ENCODE measurements at places on chromosomes 1 and 21.
A peak's percentile ranks its signal among the peaks of the same experiment; 100 is the strongest.

DNA sequence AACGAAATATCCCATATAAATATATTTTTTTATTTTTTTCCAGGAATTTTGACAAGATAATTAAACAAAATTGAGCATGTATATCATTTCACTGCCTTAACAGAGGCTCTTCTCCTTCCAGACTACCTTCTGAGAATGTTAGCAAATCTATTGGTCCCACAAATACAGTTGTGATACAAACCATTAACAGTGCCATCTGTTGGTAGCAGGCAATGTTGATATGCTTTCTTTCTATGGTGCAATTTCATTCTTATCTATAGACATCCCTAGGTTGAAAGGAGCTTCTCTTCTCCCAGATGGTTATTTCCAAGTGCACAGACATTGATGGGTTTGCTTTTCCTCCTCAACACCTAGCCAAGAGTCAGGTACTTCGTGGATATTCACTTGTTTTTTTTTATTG, 303.6 kb downstream of the USH2A start:
- no peak for DNase-seq

GRCh38 chr1:44807364-44808062, 362 bp upstream of the DYNLT4 start:
- peak; percentile 100 for DNase-seq

DNA sequence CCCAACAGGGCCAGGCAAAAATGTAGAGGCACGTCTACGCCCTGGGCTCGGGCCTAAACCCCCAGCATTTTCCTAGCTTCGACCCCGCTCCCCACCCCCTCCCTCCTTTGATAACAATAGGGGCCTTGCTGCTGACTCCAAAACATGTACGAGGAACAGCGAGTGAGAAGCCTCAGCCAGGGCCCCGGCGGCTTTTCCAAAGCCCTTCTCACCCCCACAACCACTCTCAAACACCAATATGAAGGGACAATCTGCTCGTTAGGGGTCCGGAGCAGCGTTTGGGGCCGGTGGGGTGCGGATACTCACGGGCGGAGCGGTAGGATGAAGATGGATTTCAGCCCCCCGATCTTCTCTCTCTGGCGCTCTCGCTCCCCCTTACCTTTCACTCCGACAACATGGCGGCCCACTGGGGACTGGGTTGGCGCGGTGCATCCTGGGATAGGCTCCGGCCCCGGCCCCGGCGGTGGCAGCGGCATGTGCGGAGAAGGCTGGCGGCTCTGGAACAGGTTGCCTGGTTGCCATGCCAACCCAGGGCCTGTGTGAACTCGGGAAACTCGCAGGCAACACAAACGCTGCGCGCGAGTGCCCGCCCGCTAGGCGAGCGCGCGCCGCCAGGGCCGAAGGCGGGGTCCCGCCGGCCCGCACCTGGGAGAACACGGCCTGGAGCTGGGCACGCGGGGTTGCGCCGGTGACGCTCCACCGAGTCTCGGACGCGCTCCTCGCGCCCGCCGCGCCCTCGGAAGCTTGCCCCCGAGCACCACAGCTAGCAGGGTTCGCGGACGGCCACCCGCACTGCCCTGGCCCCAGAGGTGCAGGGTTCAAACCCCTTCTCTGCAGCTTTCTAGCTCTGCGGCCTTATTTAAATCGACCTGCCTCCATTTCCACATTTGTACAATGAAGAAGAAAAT, at the start of gene PUM1:
Gene PUM1 (minus strand): TSS at position 408 of the 908 bp plus-strand sequence. CDS start 6,151 bp downstream, outside the sequence.
- DNase-seq = peak; percentile 95

DNA sequence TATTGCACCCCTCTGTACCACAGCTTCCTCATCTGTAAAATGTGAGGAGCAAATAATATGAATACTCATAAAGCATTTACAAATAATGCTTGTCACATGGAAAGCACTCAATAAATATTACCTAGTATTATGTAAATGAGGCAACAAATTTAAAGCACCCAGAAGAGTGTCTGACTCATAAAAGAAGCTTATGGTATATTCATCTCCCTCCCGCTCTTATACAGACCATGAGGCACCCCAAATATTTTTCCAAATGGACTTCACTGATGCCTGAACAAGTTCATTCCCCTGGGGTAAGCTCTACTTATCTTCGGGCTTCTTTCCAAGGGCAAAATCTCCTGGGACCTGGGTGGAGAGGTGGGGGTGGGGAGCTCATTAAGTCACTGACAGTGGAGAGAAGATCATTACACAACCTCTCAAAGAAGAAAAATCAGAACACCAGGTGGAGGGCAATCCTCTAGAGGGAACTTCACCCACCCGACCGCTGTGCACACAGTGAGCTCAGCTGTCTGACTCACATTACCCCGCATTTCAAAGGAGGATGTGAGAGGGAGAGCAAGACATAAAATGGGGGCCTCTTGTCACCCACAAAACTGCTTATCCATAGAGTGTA, 166.2 kb downstream of the ASTN1 start:
- DNase-seq = no peak

- no peak for DNase-seq
Measured at GRCh38 chr21:32279377-32279680, 480 bp upstream of the MIS18A start.

DNA sequence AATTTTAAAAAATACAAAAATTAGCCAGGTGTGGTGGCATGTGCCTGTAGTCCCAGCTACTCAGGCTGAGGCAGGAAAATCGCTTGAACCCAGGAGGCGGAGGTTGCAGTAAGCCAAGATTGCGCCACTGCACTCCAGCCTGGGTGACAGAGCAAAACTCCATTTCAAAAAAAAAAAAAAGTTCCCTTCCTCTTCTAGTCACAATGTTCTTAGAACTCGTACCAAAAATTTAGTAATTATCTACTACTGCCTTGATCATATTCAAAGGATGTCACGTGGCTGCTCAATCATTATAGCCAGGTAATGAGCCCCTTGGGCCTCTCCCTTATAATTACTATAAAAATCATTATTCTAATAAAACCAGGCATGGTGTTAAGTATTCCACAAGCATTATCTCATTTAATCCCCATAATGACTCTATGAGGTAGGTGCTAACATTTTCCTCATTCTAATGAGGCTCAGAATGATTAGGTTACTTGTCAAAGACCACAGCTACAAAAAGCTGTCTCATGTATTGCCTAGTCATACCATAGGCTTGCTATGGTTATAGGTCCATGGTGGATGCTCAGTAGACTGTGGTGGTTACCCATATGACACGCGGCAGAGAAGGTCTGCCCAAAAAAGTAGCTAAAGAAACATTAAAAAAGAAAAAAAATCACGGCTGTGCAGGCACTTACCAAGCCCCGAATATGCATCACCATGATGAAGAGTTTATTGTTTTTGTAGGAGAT, 15.5 kb upstream of the PPP1R15B start:
- no peak for DNase-seq

- no peak for DNase-seq
Measured at GRCh38 chr1:36573445-36573844, 90.7 kb upstream of the CSF3R start.

DNA sequence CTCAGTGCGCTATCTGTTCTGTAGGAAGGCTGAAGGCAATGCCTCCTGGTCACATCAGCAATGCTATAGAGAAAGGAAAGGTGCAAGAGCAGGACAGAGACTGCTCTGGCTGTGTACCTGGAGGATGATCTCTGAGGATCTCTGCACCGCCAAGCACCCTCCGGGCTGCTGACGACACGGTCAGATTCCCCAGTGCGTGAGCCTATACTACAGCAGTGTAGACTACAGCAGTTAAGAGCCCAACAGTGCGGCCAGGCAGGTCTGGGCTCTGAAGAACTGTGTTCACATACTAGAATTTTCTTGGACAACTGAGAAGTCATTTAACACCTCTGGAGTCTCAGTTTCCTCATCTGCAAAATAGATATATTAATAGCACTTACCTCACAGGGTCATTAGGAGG, 39.9 kb downstream of the ITPKB start:
- DNase-seq = no peak

DNA sequence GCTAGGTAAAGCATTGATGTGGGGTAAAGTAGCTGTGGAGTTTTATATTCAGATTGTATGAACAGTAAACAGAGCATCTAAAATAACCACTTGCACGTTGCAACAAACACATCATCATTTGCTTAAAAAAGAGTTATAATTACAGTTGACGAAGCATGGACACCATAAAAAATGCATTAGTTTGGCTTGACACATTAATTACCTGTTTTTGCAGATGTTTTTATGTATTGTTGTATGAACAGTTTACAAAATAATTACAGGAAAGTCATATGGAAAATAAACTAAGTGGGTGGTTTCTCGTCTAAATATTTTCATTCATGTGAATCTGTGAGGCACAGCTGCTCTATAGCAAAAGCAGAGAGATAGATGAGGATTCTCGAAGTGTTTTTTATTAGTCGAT, 108.3 kb downstream of the RPS6KC1 start:
- DNase-seq = no peak

- no peak for DNase-seq
Measured at GRCh38 chr1:202585590-202585933, 124.7 kb downstream of the SYT2 start.

DNA sequence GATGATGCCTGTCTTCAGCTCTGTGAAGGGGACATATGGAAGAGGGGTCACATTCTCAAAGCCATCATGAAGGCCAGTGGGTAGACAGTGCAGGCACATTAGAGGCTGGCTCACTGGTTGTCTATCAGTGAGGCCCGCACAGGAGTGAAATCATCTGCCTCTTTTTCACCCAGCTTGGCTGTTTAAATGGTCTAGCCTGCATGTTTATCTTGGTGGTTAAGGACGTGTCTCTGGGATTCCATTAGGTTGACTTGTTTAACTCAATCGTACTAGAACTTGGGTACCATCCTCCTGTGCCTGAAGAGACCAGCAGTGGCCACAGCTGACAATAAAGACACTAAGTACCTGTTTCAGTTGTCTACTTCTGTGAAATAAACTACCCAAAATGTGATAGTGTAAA, 219.3 kb downstream of the PLPP3 start:
- no peak for DNase-seq

GRCh38 chr1:85578321-85579295, 2.0 kb upstream of the CCN1 start:
- DNase-seq = no peak

- DNase-seq = no peak
Measured at GRCh38 chr1:53122201-53122885, 20.1 kb downstream of the SLC1A7 start.

DNA sequence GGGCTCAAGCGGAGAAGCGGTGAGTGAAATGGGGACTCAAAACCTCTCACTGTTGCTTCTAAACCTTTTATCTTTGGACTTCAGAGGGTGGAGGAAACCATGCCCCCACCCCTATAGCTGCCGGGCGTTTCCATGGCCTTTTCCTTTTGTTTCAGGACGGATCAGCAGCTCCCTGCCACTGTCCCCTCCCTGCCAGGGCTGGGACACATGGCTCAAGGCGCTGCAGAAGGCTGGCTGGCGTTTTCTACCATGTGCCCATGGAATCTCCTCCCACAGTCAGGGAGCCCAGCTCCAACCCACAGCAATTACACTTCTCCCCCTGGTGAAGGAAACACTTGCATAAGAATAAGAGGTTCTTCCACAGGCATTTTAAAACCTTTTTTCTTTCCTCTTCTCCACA, 812.7 kb downstream of the PLA2G4A start:
- DNase-seq = no peak

GRCh38 chr1:69824932-69825331, 257.2 kb downstream of the LRRC7 start:
- no peak for DNase-seq

DNA sequence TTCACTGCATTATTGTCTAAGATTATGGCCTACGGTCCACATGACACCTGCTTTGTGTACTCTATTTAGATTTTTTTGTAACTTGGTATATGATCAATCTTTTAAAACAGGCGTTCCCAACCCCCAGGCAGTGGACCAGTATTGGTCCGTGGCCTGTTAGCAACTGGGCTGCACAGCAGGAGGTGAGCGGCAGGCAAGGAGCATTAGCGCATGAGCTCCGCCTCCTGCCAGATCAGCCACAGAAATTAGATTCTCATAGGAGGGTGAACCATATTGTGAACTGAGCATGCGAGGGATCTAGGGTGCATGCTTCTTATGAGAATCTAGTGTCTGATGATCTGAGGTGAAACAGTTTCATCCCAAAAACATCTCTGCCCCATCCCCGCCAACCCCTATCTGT, 228.4 kb upstream of the NR5A2 start:
- no peak for DNase-seq

DNA sequence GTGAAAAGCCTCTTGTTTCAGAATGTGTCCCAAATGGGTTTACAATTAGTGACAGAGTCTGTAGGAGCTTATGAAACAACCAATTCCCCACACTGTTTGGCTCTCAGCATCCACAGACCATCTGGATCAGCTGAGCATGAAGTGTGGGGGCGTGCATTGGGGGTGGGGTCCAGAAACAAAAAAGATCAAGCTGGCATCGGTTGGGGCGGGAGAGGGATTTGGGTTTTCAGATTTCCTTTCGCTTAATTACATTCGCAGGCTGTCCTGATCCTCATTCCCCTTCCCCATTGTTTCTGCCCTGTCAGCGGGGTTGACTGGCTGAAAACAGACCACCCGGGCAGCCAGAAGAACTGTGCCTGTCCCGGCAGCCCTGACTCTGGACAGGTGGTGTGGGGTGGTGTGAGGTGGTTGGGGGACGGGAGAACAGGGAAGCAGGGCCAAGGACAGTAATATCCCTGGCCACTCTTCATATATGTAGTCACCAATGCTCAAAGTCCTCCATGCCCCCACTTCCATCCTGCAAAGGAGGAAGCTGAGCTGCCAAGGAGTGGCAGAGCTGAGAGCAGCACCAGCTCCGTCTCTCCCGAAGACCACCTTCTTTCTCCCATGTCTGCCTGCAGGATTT, 92.0 kb downstream of the IER5 start:
- no peak for DNase-seq

DNA sequence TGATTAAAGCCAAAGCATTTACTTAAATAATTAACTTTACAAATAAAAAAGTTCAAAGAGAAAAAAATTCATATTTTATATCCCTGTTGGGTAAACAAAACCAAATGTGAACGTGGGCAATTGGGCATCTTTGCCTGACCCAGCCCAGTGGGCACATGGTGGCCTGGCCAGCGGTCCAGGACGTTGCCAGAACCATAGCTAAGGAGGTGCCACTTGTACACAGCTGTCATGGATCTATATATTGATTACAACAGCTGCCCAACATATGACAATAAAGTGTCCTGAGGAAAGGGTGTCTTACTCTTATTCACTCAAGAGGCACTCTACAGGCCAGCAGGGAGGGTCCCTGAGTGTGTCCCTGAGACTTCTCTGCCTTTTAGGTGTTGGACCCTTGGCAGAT, 78.5 kb downstream of the BCAR3 start:
- DNase-seq = no peak

DNA sequence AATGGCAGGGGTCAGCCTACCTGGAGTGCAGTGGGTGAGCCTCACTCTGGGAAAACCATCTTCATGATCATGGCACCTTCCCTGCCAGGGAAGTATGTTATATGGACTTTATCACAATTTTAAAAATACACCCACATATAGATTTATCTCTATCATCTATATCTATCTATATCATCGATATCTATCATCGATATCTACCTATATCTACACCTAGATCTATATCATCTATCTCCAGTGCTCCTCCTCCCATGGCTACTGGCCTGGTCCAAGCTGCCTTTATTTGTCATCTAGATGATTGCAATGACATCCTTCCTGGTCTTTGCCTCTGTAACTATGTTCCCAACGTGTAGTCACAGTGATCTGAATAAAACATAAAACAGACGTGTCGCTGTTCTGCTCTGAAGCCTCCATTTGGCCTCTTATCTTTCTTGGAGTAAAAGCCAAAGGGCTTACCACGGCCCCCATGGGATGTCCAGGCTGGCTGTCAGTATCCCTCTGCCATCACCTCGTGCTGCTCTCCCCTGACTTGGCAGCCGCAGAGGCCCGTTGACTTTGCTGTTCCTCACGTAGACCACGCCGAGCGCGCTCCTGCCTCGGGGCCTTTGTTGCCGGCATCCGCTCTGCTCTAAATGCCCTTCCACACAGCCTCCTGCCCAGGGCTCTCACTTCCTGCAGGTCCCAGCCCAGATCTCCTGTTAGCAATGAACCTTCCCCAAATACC, 20.6 kb upstream of the KIF26B start:
- DNase-seq = no peak

GRCh38 chr1:85224734-85225623, 24.2 kb upstream of the SYDE2 start:
- DNase-seq = no peak
